Cerebellar nuclear complex (tissue), 1 donor: ENCODE measurements at places on chromosomes 1 and 21.

DNA sequence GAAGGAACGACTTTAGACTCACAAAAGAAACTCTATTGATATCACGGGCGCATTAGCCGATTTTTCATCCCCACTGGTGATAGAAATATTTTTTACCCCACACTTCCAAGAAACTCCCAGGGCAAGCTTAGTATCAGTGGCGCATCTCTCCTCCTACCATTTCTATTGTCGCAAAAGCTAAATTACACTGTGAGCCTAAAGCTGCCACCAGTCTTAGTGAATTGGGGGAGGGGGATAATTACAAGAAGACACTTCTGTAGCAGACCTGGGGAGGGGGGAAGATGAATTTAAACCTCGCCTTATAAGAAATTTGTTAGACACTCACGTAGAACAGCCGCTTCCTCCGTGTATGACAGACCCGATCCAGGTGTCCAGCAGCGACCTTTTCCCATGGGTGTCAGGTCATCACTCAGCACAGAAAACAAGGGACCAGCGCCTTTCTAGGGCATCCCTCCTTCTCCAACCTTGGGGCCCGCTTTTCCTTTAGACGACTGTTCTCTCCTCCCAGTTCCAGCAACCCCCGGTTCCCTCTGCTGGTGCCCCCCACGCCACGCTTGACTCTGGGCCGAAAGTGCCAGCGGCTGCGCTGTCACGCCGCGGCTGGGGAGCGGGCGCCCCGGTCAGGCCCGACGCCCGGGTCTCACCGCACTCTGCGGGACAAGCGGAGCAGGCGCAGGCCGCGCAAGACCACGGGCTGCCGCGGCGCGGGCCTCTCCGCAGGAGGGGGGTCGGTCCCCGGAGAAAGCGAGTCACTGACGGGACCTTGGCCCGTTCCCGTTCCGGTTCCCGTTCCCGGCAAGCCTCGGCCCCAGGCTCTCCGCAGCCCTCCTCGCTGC lies 821 bp downstream of the PHC2 start:
- no peak for DNase-seq

- DNase-seq, result no peak
Observed at GRCh38 chr1:228849011-228849541, 113.8 kb downstream of the RHOU start.

DNA sequence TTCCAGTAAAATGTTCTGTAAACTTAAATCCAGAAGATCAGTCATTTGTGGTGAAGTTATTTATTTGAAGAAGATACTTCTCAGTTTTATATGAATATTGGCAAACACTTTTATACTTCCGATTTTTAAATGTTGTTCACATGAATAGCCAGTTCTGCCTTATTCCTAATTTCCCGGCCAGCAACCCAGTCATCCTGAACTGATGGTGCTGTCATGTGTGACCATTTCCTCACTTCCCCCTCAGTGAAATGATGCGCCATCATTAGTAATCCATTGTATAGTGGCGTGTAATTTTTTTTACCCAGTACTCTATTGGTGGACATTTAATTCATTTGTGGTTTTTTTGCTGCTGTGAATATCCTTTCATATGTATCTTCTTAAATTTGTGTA lies 16.4 kb downstream of the GPSM2 start:
- no peak for DNase-seq

DNA sequence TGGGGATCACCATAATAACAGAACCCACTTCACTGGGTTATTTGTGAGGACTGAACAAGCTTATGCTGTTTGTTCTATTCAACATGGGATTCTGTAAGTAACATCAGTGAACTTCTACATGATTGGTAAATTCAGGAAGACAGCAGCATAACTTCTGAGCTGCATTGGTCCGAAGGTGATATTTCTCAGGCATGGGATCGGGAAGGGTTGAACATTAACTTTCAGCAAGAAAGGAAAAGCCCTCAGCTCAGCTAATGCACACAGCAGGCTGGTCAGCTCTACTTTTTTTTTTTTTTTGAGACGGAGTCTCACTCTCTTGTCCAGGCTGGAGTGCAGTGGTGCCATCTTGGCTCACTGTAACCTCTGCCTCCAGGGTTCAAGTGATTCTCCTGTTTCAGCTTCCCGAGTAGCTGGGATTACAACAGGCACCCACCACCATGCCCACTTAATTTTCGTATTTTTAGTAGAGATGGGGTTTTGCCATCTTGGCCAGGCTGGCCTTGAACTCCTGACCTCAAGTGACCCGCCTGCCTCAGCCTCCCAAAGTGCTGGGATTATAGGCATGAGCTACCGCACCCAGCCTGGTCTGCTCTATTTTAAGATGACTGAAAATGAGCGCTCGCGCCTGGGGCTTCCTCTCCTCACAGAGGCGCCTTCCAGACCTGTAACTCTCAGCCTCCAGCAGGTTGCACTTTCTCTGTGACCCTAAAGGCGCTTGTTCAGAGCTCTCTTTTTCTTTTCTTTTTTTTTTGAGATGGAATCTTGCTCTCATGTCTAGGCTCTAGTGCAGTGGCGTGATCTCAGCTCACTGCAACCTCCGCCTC lies 42.2 kb downstream of the ECE1 start:
- no peak for DNase-seq

DNA sequence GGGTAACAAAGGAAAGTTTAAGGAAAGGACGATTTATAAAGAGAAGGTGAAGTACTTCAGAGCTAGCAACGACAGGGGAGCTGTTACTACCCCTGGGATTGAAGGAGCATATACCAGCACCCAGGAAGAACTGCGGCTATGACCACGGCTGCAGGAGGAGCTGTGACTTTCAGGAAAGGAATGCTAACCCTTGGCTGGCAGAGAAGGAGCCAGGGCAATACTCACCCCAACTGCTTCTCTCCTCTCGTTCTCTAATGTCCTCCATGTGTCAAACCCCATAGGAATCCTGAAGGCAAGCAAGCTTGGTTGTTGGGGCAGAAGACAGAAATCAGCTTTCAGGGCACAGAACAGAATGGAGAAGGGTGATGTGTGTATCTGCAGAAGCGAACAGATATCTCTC lies 120.5 kb downstream of the TMEM53 start:
- DNase-seq, result no peak

DNA sequence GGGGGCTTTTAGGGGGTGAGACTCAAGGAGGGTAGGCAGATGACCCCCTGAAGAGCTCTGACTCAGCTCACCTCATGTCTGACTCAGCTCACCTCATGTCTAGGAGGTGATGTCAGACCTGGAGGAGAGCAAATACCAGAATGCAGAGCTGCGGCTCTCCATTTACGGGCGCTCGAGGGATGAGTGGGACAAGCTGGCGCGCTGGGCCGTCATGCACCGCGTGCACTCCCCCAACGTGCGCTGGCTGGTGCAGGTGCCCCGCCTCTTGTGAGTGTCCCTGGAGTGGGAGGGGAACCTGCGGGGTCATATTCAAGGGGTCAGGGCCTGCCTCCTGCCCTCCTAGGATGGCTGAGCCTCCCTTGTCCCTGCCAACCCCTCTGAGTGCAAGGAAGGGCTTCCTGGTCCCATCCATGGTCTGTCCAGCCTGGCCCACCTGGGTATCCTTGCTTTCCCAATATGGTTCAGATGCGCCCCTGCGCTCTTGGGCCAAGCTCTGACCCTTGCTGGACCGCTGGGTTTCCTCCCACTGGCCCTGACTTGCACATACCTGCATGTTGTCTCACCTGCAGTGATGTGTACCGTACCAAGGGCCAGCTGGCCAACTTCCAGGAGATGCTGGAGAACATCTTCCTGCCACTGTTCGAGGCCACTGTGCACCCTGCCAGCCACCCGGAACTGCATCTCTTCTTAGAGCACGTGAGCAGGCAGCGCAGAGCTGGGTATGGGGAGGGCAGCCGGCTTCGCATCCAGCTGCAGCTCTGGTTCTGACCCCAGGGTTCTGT lies 9.1 kb downstream of the AMPD2 start:
- no peak for DNase-seq

DNA sequence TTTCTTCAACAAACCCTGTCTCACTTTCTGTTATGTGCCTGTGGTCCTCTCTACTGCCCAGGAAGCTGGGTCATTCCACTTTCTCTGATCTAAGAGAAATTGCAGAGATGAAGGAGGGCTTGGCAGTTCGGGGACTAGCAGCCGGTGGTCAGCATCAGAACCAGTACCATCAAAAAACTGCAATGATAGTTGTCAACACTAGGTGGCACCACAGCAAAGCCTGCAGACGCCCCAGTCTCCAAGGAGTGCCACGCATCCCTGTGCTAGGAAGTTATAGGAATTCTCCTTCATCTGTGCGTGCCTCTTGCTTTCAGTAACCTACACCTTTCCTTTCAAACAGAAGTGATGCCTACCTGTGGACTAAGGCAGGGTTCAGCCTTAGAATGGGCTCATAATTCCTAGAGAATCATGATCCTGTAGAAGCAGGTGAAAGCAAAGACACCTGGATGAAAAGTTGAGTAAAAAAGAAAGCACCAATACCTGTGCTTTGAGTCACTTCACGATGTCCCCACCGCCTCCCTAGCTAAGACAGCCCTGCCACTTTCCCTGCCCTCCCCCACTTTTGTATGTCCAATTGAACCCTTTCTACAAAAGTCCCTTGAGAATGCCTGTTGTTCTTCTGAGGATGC lies 129.2 kb downstream of the ADAMTS1 start:
- DNase-seq, result no peak

- no peak for DNase-seq
Observed at GRCh38 chr1:27634177-27634984, 604 bp downstream of the FGR start.

DNA sequence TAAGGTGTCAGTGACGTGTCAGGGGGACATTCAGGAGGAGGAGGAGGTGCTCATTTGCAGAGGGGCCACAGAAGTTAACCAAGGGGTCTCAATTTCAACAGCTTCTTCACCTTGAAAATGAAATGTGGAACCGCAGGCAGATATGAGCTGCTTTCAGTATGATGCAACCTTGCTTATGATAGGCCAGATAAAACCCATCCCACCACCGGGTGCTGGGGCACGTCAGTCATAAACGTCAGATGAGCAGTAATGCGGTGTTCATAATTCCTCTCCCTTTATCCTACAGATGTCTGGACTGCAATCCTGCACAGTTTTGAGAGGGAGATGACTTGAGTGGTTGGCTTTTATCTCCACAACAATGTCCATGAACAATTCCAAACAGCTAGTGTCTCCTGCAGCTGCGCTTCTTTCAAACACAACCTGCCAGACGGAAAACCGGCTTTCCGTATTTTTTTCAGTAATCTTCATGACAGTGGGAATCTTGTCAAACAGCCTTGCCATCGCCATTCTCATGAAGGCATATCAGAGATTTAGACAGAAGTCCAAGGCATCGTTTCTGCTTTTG lies 1.7 kb downstream of the PTGFR start:
- no peak for DNase-seq

DNA sequence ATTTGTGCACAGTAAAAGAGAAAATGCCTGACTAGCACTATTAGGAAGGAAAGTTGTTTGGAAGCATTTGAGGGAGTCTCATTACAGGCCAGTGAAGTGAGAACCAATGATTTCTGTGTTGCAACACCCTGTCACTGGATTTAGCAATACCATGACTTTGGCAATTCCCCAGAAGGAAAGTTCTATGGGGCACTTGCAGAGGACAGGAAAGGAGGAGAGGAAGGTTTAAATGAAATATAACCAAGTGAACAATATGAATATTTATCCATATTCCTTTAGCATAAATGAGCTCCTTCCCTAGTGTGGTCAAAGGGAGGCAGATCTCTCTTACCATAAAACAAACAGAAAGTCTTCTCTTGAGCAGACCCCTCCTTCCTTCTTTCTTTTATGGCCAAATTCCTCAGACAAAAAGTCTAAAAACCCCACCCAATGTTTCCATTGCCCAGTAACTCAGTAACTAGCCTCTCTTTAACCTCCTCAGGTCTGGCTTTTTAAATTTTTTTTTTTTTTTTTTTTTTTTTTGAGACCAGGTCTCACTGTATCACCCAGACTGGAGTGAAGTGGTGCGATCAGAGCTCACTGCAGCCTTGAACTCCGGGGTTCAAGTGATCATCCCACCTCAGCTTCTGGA lies 5.5 kb downstream of the TLR5 start:
- no peak for DNase-seq

DNA sequence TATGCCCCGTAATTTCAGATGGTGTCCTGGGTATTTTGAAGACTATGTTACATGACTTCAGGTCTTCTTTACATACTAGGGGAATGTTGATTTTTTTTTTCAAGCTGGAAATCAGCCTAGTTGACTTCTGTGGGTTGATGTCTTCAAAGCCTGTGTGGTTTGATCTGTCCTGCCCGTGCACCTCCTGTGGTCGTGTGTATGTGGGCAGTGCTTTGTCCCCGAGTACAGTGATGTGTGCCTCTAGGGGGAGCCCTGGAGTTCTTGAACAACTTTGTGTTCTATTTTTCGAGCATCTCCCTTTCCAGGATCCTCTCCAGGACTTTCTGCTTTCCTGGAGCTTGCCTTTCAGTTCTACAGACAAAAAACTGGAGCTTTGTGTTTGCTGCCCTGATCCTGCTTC lies 28.9 kb downstream of the OBSCN start:
- no peak for DNase-seq

GRCh38 chr21:17542371-17543011 lies 29.6 kb downstream of the CXADR start:
- DNase-seq, result no peak

DNA sequence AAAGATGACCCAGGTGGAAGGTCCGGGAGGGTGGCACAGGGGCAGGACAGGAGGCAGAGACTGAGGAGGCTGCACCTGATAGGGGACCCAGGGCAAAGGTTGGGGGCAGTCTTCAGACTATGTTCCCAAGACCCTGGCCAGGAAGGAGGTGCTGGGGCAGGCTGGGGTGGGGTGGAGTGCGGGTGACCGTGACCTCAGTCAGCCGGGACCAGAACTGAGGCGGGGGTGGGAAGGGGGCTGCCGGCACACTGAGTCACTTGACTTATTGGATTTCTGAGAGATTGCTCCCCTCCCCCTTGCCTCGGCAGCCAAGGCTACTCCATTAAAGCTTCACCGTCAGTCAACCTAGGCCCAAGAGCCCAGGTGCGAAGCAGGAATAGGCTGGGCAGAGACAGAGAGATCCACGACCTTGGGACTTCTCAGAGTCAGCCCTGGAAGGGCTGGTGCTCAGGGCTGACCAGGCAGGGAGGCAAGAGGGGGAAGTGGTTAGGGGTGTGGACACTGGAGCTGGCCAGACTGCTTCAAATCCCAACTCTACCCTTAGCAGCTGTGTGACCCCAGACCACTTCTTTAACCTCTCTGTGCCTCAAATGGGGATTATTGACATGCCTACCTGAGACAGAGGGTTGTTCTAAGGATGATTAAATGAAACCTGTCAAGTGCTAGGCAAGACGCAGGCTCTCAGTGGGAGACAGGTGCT lies 47.9 kb upstream of the LAPTM5 start:
- no peak for DNase-seq

DNA sequence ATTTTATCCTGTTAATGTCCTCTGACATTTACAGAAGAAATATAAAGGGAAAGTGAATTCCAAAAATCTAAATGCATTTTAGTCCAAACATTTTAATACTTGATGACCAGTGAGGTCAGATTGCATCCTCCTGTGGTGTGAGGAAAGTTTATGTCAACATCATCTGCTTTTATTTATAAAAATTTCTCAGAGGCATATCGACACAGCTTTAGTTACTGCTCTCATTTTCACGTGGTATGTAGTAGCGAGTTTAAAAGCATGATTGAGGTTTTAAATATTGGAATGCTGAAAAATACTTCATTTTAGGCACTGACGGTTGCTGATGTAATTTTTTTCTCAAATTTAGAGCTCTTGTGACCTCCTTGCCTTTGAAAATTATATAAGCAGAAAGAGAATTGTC lies 234.8 kb downstream of the HMCN1 start:
- DNase-seq, result no peak

GRCh38 chr1:19044471-19044870 lies 88.0 kb upstream of the IFFO2 start:
- DNase-seq, result no peak
